MCF 10A (cell line): ENCODE measurements at places on chromosomes 3 and 15. TPM values are rescaled to one million over a fixed set of nuclear protein-coding genes. Genes with fewer than 3 reads are reported as not detected.

Gene CAMP
- total RNA-seq, result 0.72 and 2.4 TPM in 2 replicates

Gene GLDN
- not detected in 2 replicates for total RNA-seq

Gene ZBTB47
- 10.9 and 12.4 TPM in 2 replicates for total RNA-seq

Gene NGLY1
- 36.6 and 45.4 TPM in 2 replicates for total RNA-seq

Gene SCG5
- 4.0 and 7.4 TPM in 2 replicates for total RNA-seq

Gene KBTBD13
- total RNA-seq, result not detected in 2 replicates

Gene MST1
- 16.3 and 18.2 TPM in 2 replicates for total RNA-seq

GRCh38 chr3:127690823-127691452 lies 18.2 kb downstream of the ABTB1 start:
- peak overlapping the region; percentile 46 for H3K27ac ChIP-seq
- H3K36me3 ChIP-seq, result peaks cover 4% of the 10 kb centered on the region
- no peaks in the 10 kb centered on the region for H3K27me3 ChIP-seq
- H3K4me3 ChIP-seq, result no peak overlapping the region

GRCh38 chr15:34837246-34838016 lies 42.1 kb upstream of the ACTC1 start:
- no peaks in the 10 kb centered on the region for H3K27me3 ChIP-seq
- H3K4me1 ChIP-seq, result no peaks in the 10 kb centered on the region
- H3K27ac ChIP-seq, result no peak overlapping the region
- H3K4me3 ChIP-seq, result no peak overlapping the region

GRCh38 chr3:52001443-52001974 lies 5.8 kb upstream of the RPL29 start:
- no peaks in the 10 kb centered on the region for H3K27me3 ChIP-seq
- peak; percentile 77 for DNase-seq
- H3K4me3 ChIP-seq, result no peak overlapping the region
- H3K27ac ChIP-seq, result no peak overlapping the region
- H3K36me3 ChIP-seq, result no peaks in the 10 kb centered on the region

DNA sequence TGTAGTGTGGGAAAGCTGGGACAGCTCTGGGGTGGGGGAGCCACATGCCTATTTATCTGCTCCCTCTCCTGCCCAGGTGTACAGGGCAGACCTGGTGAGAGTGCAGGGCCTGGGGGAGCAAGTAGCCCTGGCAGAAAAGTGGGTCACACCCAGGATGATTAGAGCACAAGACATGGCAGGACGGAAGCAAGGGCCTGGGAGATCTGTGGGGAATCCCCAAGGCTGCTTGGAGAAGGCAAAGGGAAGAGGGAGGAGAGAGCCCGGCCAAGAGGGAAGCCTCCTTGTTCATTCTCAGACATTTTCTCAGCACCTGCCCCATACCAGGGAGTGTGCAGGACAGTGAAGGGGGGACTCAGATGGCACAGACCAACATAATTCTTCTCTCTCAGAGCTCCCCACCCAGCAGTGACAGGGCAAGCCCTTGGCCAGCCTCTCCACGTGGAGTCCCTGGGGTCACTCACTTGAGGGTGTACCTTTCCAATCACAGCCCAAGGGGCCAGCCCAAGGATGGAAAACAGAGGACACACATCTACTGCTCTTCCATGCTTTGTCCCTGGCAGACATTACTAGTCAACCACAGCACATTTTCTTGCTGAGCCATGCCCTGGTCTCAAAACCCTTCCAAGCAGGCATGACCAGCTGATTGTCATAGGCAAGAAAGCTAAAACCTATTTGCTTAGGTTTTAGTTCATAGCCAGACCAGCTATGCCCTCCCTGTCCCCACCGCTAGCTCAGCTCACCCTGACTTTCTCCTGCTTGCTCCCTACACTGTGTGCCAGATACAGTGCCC lies 4.9 kb upstream of the DUSP7 start:
- no peaks in the 10 kb centered on the region for H3K27me3 ChIP-seq
- peaks cover 43% of the 10 kb centered on the region for H3K4me1 ChIP-seq
- no peak overlapping the region for H3K4me3 ChIP-seq
- peaks cover 7% of the 10 kb centered on the region for H3K36me3 ChIP-seq

DNA sequence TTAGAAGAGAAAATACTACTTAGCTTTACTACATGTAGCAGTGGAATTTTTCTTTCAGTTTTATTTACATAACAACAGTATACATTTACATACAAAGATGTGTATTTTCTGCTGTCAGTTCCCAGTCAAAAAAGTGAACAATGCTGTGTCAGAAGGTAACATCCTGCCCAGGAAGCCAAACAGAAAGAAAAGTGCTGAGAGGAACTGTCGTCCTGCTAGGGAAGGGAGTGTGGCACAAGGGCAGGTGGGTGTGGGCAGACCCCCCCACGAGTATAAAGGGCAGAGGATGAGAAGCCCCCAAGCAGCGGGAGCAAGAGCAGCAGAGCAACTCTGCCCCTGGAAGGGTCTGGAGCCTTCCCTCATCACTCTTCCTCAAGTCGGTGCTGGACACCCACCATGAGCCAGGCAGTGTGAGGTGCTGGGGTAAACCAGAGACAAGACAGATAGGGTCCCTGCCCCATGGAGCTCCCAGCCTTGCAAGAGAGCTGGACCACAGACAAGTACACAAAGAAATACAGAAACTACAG lies 39.7 kb downstream of the TBC1D2B start:
- no peak overlapping the region for H3K27ac ChIP-seq
- peaks cover 19% of the 10 kb centered on the region for H3K4me1 ChIP-seq
- H3K36me3 ChIP-seq, result peaks cover 21% of the 10 kb centered on the region
- no peak for DNase-seq
- no peak overlapping the region for H3K4me3 ChIP-seq

GRCh38 chr3:56322862-56323261 lies 145.4 kb downstream of the ERC2 start:
- H3K36me3 ChIP-seq, result no peaks in the 10 kb centered on the region
- peaks cover 12% of the 10 kb centered on the region for H3K4me1 ChIP-seq
- no peak overlapping the region for H3K27ac ChIP-seq
- H3K4me3 ChIP-seq, result no peak overlapping the region
- DNase-seq, result peak; percentile 13

GRCh38 chr3:17141699-17142098 lies 256.9 kb downstream of the PLCL2 start:
- H3K4me1 ChIP-seq, result no peaks in the 10 kb centered on the region
- no peak for DNase-seq
- H3K4me3 ChIP-seq, result no peak overlapping the region
- no peaks in the 10 kb centered on the region for H3K27me3 ChIP-seq
- no peak overlapping the region for H3K27ac ChIP-seq

GRCh38 chr3:78022232-78022631 lies 982.3 kb downstream of the ROBO2 start:
- no peak overlapping the region for H3K4me3 ChIP-seq
- no peaks in the 10 kb centered on the region for H3K36me3 ChIP-seq
- H3K27me3 ChIP-seq, result no peaks in the 10 kb centered on the region
- DNase-seq, result no peak

- DNase-seq, result no peak
- no peaks in the 10 kb centered on the region for H3K27me3 ChIP-seq
- H3K27ac ChIP-seq, result no peak overlapping the region
- no peak overlapping the region for H3K4me3 ChIP-seq
- peaks cover 94% of the 10 kb centered on the region for H3K36me3 ChIP-seq
These were observed 8.4 kb upstream of the FBXL22 start for GRCh38 chr15:63588826-63589225.

DNA sequence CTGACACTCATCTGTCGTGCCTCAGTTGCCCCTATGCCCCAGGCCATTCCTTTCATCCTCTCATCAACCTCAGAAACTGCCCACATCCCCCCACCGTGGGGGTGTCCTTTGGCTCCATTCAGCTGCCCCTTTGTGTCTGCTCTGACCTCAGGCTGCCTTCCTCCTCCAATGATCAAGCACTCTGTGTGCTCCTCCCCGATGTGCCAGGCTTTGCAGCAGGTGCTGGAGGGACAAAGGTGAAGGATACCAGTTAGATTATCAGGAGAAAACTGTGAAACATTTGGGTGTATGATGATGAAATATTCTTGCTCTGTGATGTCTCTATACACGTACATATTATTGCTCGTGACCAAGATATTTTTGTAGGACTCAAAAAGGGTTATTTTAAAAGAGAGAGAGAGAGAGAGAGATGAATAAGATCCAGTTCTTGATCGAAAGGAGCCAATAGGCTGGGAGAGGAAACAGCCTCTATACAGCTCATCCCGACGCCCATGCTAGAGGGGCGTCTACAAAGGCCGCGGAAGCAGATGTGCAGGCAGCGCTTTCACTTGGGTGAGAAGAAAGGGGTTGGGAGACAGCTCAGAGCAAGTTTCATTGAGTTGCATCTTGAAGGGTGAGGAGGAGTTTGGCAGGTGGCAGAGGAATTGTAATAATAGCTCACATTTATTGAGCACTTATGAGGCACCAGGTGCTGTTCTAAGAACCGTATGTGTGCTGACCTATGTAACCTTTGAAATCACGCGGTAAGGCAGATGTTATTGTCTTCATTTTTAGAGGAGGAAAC lies 28.3 kb upstream of the ADCY5 start:
- H3K27ac ChIP-seq, result no peak overlapping the region
- no peaks in the 10 kb centered on the region for H3K36me3 ChIP-seq
- peaks cover 4% of the 10 kb centered on the region for H3K4me1 ChIP-seq
- H3K27me3 ChIP-seq, result peaks cover 56% of the 10 kb centered on the region
- no peak for DNase-seq

DNA sequence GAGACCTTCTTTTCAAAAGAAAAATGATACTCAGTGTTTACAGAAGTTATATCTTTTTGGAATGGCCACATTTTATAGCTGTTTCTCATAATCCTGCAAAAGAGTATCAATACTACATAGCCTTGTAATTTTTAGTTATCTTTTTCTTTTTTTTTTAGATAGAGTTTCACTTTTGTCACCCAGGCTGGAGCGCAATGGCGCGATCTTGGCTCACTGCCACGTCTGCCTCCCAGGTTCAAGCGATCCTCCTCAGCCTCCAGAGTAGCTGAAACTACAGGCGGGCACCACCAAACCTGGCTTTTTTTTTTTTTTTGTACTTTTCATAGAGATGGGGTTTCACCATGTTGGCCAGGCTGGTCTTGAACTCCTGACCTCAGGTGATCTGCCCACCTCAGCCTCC lies 53.6 kb downstream of the ANKRD28 start:
- no peak overlapping the region for H3K27ac ChIP-seq
- no peak for DNase-seq
- H3K36me3 ChIP-seq, result peaks cover 85% of the 10 kb centered on the region
- peaks cover 6% of the 10 kb centered on the region for H3K4me1 ChIP-seq

DNA sequence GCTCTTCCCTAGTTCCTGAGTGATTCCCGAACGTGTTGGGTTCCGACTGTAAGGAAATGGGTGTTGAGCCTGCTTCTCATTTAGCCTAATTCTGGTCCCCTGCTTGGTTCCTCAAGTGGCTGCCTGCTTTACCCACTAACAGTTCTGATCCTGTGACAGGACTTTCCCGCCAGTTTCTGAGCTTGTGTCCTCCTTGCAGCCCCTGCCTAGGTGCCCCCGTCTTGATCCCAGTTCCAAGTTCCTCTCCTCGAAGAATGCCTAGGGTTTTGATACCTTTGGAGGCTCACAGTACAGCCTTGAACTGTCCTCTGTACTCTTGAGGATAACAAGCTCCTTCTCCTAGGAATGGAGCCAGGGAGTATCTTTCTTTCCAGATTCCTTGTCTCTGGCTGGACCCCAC lies 12.0 kb upstream of the RASGRF1 start:
- H3K36me3 ChIP-seq, result no peaks in the 10 kb centered on the region
- H3K27ac ChIP-seq, result no peak overlapping the region
- no peaks in the 10 kb centered on the region for H3K4me1 ChIP-seq
- DNase-seq, result no peak

DNA sequence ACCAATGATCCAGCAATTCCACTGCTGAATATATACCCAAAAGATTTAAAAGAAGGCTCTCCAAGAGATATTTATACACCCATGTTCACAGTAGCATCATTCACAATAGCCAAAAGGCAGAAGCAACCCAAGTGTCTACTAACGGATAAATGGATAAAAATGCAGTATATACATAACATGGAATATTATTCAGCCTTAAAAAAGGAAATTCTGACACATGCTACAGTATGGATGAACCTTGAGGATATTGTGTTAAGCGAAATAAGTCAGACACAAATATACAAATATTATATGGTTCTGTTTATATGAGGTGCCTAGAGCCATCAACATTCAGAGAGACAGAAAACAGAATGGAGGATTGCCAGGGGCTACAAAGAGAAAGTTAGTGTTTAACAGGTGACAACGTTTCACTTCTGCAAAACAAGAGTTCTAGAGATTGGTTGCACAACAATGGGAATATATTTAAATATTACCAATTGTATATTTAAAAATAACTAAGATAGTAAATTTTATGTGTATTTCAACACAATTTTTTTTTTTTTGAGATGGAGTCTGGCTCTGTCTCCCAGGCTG lies 69.4 kb downstream of the STAG1 start:
- no peak overlapping the region for H3K4me3 ChIP-seq
- no peaks in the 10 kb centered on the region for H3K27me3 ChIP-seq
- no peaks in the 10 kb centered on the region for H3K36me3 ChIP-seq
- H3K4me1 ChIP-seq, result no peaks in the 10 kb centered on the region
- no peak overlapping the region for H3K27ac ChIP-seq

DNA sequence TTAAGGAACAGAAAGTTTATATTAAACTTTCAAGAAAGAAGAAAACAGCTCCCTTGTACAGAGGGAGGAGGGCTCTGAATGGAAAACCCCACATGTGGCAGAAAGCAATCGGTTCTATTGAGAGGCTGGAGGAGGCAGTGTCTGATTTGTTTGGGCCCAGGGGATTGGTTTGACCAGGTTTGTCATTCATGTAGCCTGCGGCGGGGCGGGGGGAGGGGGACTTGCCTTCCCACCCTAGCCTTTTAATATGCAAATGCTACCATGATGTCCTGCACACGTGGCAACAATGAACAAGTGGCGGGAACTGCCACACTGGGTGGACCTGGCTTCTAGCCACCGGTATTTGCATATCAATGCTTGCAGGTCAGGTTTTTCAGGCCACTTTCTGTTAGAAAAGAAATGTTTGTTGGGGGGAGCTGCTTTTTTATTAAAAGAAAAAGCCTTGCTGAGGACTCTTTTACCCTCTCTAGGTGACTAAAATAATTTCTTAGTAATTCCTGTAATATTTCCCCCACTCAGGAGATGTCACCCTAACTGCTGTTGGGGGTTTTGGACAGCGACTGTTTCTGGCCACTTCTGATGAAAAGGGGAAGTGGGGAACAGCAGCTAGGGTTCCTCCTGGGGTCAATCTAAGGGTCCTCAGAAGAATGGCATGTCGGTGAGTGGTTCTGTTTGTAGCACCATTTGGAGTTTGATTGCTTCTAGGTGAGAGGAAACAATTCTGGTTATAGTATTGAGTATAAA lies 691.2 kb downstream of the TBL1XR1 start:
- no peaks in the 10 kb centered on the region for H3K36me3 ChIP-seq
- H3K4me3 ChIP-seq, result no peak overlapping the region
- H3K27ac ChIP-seq, result no peak overlapping the region
- no peak for DNase-seq
